T-helper 2 cell treated with Interferon-gamma antibody and Interleukin-4, amounts not matched to agents 100 ng/mL and 5 ng/mL, for 36 hours (primary cell): ENCODE measurements at places on chromosomes 4 and X. TPM values are rescaled to one million over a fixed set of nuclear protein-coding genes. Genes with fewer than 3 reads are reported as not detected.

Gene NPY5R
- total RNA-seq, result not detected in 2 replicates

Gene TMEM47
- not detected in 2 replicates for total RNA-seq

Gene CHRDL1
- not detected in 2 replicates for total RNA-seq

Gene MAMLD1
- total RNA-seq, result 5.7 and 7.0 TPM in 2 replicates

Gene MAGEA2
- total RNA-seq, result not detected in 2 replicates
